Thymus (tissue), 14 donors: ENCODE measurements at places on chromosomes 11 and 22. TPM values are rescaled to one million over a fixed set of nuclear protein-coding genes. Genes with fewer than 3 reads are reported as not detected.

Gene OR52A1
- total RNA-seq, result not detected

DNA sequence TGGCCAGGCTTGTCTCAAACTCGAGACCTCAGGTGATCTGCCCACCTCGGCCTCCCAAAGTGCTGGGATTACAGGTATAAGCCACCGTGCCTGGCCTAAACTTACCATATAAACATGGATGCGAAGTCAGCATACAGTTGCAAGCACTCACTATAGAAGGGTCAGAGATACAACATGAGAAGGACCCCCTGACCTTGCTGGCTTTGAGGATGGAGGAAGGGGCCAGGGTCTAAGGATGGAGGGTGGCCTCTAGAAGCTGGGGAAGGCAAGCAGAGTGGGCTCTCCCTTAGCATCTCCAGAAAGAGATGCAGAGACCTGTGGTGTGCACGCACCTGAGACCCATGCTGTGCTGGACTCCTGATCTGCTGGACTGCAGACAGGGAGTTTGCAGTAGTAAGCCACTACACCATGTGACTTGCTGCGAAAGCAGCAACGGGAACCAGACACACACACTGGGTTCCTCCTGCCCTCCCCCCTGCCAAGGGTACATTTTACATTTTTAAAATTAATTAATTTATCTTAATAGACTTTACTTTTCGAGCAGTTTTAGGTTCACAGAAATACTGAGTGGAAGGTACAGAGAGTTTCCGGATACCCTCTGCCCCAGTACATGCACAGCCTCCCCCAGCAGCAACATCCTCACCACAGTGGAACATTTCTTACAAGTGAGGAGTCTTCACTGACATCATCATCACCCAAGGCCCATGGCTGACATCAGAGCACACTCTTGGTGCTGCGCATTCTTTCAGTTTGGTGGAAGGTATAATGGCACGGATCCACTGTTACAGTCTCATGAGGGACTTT is 170.1 kb upstream of the B3GAT1 start:
- H3K4me1 ChIP-seq, result peaks cover 2% of the 10 kb centered on the region
- H3K4me3 ChIP-seq, result no peak overlapping the region
- DNase-seq, result no peak

GRCh38 chr11:72239313-72239848 is 4.6 kb downstream of the PHOX2A start:
- peaks cover 60% of the 10 kb centered on the region for H3K27me3 ChIP-seq
- H3K4me1 ChIP-seq, result peaks cover 14% of the 10 kb centered on the region
- H3K27ac ChIP-seq, result no peak overlapping the region
- H3K4me3 ChIP-seq, result peak overlapping the region; percentile 6
- peaks cover 25% of the 10 kb centered on the region for H3K36me3 ChIP-seq

DNA sequence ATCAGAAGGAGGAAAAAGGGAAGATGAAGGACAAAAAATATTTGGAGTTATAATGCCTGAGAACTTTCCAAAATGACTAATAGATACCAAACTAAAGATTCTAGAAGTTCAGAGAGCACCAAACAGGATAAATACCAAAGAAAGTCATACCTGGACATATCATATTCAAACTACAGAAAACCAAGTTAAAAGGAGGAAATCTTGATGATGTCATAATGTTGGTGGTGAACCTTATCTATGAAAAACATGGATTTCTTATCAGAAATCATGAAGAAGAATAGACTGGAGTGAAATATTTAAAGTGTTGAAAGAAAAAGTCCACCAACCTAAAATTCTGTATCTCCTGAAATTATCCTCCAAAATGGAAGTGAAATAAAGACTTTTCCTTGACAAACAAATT is 389.2 kb downstream of the JRKL start:
- H3K4me1 ChIP-seq, result no peaks in the 10 kb centered on the region
- no peaks in the 10 kb centered on the region for H3K27me3 ChIP-seq
- H3K36me3 ChIP-seq, result no peaks in the 10 kb centered on the region

DNA sequence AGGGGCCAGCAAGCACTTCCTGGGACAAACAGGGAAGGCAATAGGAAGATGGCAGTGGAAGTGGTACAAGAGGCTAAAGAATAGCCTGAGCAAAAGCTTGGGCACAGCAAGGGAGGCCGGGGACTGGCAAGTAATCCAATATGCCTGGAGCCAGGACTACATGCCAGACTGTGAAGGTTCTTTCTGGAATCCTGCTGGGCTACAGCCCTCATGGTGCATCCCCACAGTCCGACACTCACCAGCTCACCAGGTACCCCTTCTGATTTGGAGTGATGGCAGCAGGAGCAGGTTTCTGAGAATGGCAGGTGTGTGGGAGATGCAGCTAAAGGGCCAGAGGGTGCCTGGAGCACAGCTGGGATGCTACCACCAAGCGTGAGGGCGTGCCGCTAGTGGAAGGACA is 32.2 kb upstream of the POGLUT3 start:
- H3K4me3 ChIP-seq, result no peak overlapping the region
- H3K4me1 ChIP-seq, result no peaks in the 10 kb centered on the region
- no peak for DNase-seq
- no peaks in the 10 kb centered on the region for H3K27me3 ChIP-seq

DNA sequence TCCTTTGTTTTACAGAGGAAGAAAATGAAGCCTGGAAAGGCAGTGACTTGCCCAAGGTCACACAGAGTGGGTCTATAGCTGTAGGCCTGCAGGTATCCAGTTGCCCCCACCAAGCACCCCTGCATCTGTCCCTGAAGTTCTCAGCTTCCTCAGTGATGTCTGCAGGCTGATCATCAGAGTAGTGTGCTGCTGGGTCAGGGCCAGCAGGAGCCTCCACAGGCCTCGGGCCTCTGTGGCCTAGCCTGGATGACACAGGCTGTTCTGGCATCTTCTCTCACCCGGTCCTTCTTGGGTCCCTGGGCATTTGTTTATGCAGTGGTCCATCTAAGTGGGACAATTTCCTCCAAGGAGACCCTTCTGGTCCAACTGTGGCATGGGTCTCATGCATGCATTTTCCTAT is 74.8 kb upstream of the E2F8 start:
- DNase-seq, result no peak
- H3K4me3 ChIP-seq, result no peak overlapping the region
- H3K36me3 ChIP-seq, result no peaks in the 10 kb centered on the region
- H3K4me1 ChIP-seq, result no peaks in the 10 kb centered on the region

Gene OR5T3
- not detected for total RNA-seq

Gene SLC22A9
- total RNA-seq, result not detected

- peaks cover 4% of the 10 kb centered on the region for H3K27me3 ChIP-seq
- H3K4me3 ChIP-seq, result no peak overlapping the region
- peaks cover 19% of the 10 kb centered on the region for H3K36me3 ChIP-seq
- H3K27ac ChIP-seq, result no peak overlapping the region
- H3K4me1 ChIP-seq, result peaks cover 11% of the 10 kb centered on the region
These were observed 7.1 kb upstream of the CDC42EP2 start for GRCh38 chr11:65307298-65308229.

DNA sequence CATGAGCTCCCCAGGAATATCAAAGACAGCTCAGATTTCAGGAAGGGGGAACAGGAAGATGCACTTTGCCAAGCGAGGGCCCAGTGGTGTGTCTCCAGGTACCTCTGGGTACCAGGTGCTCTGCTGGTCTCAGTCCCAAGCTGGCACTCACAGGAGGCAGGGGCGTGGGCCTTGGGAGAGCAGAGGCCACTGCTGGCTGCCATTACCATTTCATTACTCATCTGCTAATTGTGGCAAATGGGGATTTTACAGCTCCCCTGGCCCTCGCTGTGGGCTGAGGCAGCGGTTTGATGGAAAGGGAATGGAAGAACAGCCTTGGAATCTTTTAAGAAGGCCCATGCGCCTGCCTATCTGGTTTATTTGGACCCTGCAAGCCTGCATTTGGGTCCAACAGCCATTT is 192.0 kb upstream of the NAV2 start:
- H3K27me3 ChIP-seq, result no peaks in the 10 kb centered on the region
- H3K4me3 ChIP-seq, result no peak overlapping the region
- no peaks in the 10 kb centered on the region for H3K36me3 ChIP-seq
- H3K4me1 ChIP-seq, result no peaks in the 10 kb centered on the region
- DNase-seq, result no peak

Gene C1QTNF4
- total RNA-seq, result 1.3 TPM

GRCh38 chr11:113475160-113475761 is at the start of gene DRD2:
Gene DRD2, minus strand, starts transcription at chr11:113475398. Its CDS starts 50,747 bp downstream, at chr11:113424651.
- no peaks in the 10 kb centered on the region for H3K4me1 ChIP-seq
- H3K27ac ChIP-seq, result no peak within 1 kb of the TSS
- no peaks in the 10 kb centered on the region for H3K36me3 ChIP-seq
- peaks cover 62% of the 10 kb centered on the region for H3K27me3 ChIP-seq

Gene MEN1
- 10.8 TPM for total RNA-seq

GRCh38 chr11:28092786-28093185 is 15.2 kb downstream of the KIF18A start:
- no peak overlapping the region for H3K27ac ChIP-seq
- H3K4me3 ChIP-seq, result no peak overlapping the region

DNA sequence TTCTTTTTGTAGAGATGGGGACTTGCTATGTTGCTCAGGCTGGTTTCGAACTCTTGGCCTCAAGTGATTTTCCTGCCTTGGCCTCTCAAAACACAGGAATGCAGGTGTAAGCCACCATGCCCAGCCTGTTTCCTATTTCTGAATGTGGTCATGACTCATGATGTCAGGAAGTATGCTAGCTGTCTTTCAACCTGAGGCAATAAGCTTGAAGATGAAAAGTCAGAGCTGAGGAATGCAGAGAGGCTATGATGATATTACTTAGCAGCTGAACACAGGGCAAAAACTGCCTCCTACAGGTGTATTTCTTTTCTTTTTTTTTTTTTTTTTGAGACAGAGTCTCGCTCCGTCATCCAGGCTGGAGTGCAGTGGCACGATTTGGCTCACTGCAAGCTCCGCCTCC is 9.0 kb upstream of the NUCB2 start:
- H3K4me3 ChIP-seq, result no peak overlapping the region
- DNase-seq, result no peak
- H3K36me3 ChIP-seq, result no peaks in the 10 kb centered on the region
- peaks cover under 1% of the 10 kb centered on the region for H3K4me1 ChIP-seq
- no peak overlapping the region for H3K27ac ChIP-seq
- H3K27me3 ChIP-seq, result no peaks in the 10 kb centered on the region

- peaks cover 81% of the 10 kb centered on the region for H3K36me3 ChIP-seq
- no peaks in the 10 kb centered on the region for H3K27me3 ChIP-seq
- no peaks in the 10 kb centered on the region for H3K4me1 ChIP-seq
- DNase-seq, result no peak
- H3K27ac ChIP-seq, result no peak overlapping the region
- H3K4me3 ChIP-seq, result no peak overlapping the region
These were observed 37.5 kb upstream of the TEF start for GRCh38 chr22:41344189-41344788.

DNA sequence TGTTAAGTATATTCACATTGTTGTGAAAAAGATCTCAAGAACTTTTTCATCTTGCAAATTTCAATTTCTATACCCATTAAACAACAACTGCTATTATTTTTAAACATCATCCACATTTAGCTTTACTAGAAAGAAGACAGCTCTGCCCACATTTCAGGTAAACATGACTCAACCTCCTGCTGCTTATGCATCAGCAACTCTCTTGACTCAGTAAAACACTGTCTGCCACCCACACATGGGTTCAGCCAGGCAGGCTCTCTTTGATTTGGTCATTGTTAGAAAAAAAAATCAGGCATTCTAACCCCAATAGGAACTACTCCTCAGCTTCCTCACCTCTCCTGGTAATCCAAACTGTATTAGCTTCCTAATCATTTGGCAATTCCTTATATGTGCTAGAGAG is 5.1 kb upstream of the ENDOD1 start:
- no peaks in the 10 kb centered on the region for H3K36me3 ChIP-seq
- no peak for DNase-seq
- H3K4me3 ChIP-seq, result no peak overlapping the region
- H3K27ac ChIP-seq, result no peak overlapping the region
- no peaks in the 10 kb centered on the region for H3K27me3 ChIP-seq

Gene NXPE2
- total RNA-seq, result 0.05 TPM

DNA sequence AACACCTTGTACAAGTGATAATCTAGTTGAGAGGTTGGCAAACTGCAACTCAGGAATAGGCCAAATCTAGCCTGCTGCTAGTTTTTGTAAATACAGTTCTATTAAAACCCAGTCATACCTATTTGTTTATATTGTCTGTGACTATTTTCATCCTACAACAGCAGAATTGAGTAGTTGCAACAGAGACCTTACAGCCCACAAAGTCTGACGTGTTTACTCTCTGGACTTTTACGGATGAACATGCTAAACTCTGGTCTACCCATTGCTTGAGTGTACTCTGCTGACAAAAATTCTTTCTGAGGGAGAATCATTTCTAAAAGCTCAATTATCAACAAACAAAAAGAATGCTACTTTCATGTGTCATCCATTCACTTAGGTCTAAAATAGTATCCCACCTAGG is 287.0 kb downstream of the DYNC2H1 start:
- no peaks in the 10 kb centered on the region for H3K27me3 ChIP-seq
- DNase-seq, result no peak
- no peaks in the 10 kb centered on the region for H3K36me3 ChIP-seq
- H3K4me3 ChIP-seq, result no peak overlapping the region

DNA sequence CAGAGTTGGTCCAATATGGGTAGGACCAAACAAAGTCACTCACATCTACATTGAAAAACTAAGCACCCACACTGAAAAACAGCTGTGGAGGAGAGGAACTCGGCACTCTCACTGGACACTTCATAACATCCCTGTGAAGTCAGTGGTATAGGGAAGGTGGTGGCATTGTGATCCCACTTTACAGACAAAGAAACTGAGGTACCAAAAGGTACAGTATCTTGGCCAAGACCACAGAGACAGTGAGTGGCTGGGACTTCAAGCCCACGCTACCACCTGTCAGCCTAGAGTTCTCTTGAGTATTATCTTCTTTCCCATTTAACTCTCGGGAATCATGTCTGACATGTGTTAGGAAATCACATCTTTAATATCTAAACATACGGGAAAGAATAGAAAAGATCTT is 61.9 kb downstream of the SYN3 start:
- H3K4me3 ChIP-seq, result no peak overlapping the region
- H3K4me1 ChIP-seq, result no peaks in the 10 kb centered on the region
- H3K27me3 ChIP-seq, result no peaks in the 10 kb centered on the region
- no peaks in the 10 kb centered on the region for H3K36me3 ChIP-seq

DNA sequence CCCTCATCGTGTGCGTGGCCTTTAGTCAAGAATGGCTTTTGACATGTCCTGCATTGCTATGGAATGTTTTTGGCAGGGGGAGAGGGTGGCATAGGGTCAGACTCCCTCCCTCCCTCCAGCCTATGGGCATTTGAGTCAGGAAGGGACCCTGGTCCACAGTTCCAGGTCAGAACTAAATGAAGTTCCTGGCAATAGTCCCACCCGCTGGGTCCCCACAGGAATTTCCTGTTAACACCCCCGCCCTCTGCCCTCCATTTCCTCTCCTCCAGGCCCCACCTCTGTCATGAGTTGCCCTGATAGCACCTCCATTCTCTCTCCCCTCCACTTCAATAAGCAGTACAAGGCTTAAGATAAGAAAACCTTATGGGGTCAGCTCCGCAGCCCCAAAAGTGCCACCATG is 40.8 kb upstream of the LMO2 start:
- H3K27me3 ChIP-seq, result no peaks in the 10 kb centered on the region
- H3K27ac ChIP-seq, result no peak overlapping the region
- peaks cover 11% of the 10 kb centered on the region for H3K4me1 ChIP-seq
- no peak overlapping the region for H3K4me3 ChIP-seq
- H3K36me3 ChIP-seq, result no peaks in the 10 kb centered on the region
